ENCODE measurements at places on chromosomes 13 and 19.

GRCh38 chr19:48656840-48657474 is 11.0 kb upstream of the CA11 start:
- DNase-seq = no peak

DNA sequence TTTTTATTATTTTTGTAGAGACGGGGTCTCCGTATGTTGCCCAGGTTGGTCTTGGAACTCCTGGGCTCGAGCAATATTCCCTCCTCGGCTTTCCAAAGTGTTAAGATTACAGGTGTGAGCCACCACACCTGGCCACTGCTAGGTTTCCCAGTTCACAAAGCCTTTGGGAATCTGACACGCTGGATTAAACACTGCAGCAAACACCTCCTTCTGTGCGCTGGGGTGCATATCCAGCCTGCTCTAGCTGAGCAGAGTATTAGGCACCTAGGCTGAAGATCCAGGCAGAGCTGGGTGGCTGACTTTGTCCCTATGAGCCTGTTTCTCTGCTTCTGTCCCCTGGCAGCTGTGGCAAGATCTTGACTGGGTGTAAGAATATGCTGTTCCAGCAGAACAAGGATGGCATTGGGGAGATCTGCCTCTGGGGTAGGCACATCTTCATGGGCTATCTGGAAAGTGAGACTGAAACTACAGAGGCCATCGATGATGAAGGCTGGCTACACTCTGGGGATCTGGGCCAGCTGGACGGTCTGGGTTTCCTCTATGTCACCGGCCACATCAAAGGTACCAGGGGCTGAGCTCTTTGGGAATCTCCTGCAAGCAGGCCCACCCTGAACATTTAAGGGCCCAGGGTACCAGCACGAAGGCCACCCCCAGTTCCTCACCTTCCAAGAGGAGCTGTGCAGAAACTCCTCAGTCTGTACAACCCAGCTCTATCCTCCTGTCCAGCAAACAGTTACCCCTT is 49.8 kb downstream of the ACSBG2 start:
- no peak for DNase-seq

- DNase-seq = no peak
Observed at GRCh38 chr19:23867895-23868294, 46.8 kb upstream of the ZNF726 start.

GRCh38 chr13:45899406-45899805 is 47.9 kb upstream of the SIAH3 start:
- DNase-seq = no peak

DNA sequence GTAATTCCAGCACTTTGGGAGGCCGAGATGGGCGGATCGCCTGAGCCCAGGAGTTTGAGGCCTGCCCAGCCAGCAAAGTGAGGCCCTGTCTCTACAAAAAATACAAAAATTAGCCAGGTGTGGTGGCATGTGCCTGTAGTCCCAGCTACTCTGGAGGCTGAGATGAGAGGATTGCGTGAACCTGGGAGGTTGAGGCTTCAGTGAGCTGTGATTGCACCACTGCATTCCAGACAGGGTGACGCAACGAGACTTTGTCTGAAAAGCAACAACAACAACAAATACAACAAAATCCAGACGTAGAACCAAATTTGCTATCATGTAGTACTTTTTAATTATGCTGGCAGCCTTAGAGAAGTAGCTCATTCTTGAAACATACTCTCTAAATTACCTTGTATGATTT is 277.1 kb downstream of the KLF5 start:
- DNase-seq = no peak
